CMK (cell line): ENCODE measurements at places on chromosomes 4 and X.

DNA sequence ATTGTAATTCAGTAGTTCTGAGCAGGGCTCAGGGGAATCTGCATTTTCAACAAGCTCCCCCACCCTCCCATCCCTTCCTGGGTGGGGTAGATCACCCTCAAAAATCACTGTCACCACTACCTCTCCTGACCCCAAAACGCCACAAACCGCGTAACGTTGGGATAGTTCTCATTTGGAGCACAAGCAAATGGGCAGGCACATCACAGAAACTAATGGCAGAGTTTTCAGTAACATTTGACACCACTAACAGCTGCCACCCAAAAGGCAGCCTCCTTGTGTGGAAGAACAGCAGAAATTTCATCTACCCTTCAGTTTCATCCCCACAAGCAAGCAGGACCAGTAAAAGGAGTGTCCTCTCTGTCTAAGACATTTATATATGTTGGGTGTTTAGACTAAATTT is 132.7 kb downstream of the PALLD start:
- DNase-seq = no peak

- DNase-seq = no peak
Observed at GRCh38 chr4:40909363-40909876, 159.7 kb downstream of the NSUN7 start.

GRCh38 chr4:11338956-11339782 is 89.5 kb downstream of the HS3ST1 start:
- DNase-seq = no peak

DNA sequence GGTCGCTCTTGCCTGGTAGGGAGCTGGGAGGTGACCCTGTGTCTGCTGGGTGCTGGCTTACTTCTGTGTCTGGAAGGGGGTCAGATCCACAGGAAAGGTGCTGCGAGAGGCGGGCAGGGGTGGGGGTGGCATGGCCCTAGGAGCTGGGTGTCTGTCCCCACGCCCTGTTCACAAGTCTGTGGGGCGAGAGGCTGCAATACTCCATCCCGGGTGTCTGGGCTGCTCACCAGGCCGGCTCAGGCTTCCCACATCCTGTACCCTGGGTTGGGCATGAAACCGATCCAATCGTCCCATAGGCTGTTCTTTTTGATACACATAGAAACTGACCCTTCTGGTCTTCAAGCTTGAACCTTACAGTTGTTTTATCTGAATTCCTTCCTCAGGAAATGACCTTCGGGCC is 993 bp upstream of the CTAG2 start:
- no peak for DNase-seq

GRCh38 chr4:138647433-138647832 is 368.1 kb upstream of the NOCT start:
- DNase-seq = no peak

DNA sequence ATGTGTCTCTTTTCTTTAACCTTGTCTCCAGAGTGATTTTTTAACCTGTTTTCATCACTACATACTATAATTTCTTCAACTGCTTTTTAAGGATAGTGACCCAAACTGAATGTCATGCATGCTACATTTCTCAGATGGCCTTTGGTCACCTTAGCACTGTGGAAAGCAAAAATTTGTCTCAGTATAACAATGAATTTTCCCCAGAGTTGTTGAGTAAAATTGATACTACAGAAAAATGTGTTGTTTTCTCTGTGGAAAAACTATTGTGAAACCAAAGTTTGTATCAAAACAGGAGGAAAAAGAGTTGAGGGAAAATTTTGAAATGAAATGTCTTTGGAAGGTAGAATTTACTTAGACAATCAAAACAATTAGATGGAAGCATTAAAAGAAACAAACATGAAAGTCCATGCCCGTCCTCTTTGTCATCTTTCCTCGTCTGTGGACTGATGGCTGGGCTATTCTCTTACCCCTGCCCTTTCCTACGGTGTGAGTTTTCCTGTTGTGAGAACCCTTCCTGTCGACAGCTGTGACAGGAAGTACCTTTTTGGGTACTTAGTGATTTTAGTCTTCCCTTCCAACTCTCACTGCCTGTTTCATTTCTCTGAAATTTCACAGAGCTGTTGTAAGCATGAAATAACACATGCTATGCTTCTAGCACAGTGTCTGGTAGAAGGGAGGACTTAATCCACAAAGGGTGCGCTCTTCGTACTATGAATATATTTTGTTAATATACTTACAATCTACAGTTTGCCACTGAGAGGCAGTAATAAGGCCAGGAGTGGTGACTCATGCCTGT is 50.8 kb downstream of the LRP2BP start:
- no peak for DNase-seq

GRCh38 chr4:105386012-105386411 is 87.8 kb downstream of the PPA2 start:
- no peak for DNase-seq

DNA sequence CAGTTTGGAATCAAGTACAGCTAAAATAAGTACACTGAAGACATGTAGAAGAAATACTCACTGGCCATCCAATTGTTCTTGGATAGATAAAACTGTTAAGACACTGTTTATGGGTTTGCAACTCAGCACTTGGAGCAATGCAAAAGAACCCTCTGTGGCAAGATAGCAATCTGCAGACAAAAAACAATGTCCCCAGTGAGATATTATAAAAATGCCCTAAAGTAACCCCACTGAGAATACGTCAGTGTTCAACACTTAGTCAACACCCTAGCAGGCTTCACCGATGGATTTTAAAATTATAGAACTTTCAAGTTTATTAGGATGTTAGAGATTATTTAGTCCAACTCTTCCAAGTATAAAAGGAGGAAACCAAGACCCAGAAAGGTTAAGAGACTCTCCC is 47.5 kb upstream of the NDP start:
- no peak for DNase-seq

- no peak for DNase-seq
Observed at GRCh38 chrX:65607070-65607742, 60.2 kb upstream of the MSN start.

GRCh38 chr4:130067419-130067818 is 971.5 kb downstream of the C4orf33 start:
- no peak for DNase-seq

- DNase-seq = no peak
Observed at GRCh38 chrX:47191806-47192401, 1.7 kb upstream of the UBA1 start.

- no peak for DNase-seq
Observed at GRCh38 chrX:138638996-138639395, 72.5 kb downstream of the FGF13 start.

DNA sequence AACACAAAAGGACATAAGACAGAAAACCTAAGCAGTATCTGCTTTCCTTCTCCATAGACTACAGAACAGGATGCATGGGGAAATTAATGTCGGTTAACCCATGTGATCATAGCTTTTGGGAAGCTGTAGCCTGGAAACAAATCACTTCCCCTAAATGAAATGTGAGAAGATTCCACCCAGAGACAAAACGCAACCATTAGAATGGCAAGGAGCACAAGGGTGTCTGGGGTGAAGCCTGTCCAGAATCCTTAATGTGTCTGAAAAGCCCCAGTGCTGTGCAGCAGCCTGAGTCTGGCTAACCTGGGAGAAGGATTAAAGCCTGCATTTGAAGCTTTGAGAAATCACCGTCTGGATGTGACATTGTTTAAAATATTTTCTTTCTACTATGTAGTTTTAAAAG is 213.3 kb downstream of the ANKRD50 start:
- DNase-seq = no peak

- peak; percentile 47 for DNase-seq
Observed at GRCh38 chr4:142645475-142646108, 200.5 kb downstream of the INPP4B start.

GRCh38 chrX:119871245-119871598 is 311 bp downstream of the RNF113A start:
- DNase-seq = no peak

DNA sequence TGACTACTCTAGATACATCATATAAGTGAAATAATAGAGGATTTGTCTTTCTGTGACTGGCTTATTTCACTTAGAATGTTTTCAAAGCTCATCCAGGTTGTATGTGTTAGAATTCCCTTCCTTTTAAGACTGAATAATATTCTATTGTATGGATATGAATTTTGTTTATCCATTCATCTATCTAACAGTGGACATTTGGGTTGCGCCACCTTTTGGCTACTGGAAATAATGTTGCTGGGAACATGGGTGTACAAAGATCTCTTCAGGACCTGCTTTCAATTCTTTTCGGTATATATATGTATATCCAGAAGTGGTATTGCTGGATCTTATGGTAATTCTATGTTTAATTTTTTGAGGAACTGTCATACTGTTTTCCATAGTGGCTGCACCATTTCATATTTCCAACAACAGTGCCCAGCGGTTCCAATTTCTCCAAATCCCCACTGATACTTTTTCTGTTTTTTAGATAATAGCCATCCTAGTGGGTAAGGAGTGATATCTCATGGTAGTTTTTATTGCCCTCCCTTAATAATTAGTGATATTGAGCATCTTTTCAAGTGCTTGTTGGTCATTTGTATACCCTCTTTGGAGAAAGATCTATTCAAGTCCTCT is 3.4 kb upstream of the SCD5 start:
- DNase-seq = no peak

- DNase-seq = no peak
Observed at GRCh38 chr4:14644580-14645282, 357.6 kb upstream of the CPEB2 start.

DNA sequence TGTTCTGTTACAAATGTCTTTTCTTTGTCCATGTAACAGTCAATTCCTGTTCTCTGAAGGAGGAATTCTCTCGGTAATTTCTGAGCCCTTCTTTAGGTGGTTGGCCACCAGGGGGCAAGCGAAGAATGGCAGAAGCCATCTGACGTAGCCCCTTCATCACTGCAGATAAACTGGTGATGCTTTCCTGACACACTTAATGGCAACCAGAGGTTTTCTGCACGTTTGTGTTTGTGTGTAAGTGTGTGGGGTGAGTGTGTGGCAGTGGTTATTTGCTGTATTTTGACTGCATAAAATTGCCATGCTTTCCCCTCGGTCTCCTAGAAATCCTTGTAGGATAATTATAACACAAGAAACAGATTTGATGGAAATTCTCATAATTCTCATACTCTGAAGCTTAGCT is 64.8 kb upstream of the STOX2 start:
- peak; percentile 32 for DNase-seq

DNA sequence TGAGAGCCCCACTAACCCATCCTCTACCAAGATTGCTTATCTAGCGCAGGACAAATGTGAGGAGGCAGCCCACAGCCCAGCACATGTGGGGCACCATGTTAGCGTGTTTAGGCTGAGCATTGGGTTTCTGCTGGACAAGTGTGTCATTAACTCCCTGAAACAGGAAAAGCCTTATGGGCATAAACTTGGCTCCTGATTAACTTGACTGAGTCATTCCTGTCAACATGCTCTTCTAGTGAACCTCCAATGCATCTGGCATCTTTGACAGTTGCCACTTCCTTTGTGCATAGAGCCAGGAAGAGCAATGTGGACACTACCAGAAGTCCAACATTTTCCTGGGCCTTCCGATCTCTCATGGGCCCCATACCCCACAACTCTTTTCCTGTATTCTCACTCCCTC is 2.5 kb downstream of the SPIN2A start:
- no peak for DNase-seq

DNA sequence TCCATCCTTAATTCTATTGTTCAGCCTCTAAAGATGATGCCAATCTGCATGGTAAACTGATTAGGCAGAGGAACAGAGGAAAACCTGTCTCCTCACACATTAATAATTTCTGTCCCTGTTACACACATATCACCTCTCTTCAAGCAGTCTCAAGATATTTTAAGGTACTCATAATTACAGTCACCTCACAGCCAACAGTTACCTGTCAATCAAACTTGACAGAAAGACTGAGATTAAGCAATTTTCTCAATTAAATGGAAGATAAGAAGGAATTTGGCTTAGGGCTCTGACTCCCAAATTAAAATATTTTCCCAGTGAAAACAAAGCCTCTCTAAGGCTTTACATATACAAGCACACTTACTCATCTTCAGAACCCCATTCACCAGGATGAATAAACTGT is 85.2 kb downstream of the MAPK10 start:
- DNase-seq = no peak

DNA sequence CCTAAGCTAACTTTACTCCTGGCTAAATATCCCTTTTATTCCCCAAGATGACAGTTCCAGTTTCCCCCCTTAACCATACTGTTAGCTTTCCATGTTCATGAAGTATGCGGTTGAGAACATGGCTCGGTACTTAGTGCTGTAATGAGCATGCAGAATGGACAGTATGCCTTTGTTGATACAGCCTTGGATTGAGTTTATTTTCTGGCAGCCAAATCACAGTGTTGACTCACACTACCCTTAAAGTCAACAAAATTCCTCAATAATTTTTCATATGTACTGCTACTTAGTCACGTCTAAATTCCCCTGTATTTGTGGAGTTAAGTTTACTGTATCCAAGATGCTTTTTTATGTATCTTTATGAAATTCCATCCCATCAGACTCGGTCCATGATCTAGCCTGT is 1.4 kb upstream of the VEGFC start:
- no peak for DNase-seq

DNA sequence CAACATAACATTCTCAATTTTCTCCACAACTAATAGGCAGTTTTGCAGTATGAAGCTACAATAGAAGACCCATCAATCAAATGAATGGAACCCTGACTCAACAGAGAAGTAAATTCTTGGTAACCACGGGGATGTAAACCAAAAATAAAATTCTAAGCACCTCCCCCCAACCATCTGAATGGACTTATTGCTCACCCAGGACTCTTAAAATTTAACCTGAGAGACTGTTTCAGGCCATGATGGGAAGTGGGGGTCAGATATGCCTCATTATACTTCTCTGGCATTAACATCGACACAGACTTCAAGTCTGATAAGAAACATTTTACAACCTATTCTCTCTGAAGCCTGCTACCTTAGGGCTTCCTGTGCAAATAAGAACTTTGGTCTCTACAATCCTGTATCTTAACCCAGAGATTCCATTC is 620.9 kb downstream of the TLL1 start:
- DNase-seq = no peak

DNA sequence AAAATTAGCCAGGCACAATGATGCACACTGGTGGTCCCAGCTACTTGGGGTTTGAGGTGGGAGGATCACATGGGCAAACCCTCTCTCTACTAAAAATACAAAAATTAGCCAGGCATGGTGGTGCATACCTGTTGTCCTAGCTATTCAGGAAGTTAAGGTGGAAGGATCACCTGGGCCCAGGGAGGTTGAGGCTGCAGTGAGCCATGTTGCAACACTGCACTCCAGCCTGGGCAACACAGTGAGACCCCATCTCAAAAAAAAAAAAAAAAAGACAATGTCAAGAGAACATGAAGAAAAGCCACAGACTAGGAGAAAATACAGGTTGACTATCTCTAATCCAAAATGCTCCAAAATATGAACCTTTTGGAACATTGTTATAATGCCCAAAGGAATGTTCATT is 153.8 kb downstream of the NEK1 start:
- DNase-seq = no peak

DNA sequence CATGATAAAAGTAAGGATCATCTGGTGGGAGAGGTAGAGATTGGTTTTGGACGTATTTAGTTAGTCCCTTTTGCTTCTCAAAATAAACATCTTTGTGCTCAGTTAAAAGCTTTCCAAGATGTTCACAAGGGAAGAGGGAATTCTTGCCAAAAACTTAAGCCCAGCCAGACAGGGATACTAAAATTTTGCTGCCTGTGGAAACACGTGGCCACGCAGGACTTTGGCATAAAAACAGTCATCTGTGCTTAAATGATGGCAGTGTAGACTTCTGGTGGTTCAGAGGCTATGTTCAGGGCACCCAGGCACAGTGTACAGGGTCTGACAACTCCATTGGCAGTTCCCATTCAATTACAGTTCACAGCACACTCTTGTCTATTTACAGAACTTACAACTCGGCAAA is 93.2 kb upstream of the JADE1 start:
- DNase-seq = no peak

- no peak for DNase-seq
Observed at GRCh38 chr4:68572653-68573170, 3.4 kb downstream of the UGT2B17 start.

- DNase-seq = no peak
Observed at GRCh38 chr4:99540277-99540939, 23.4 kb downstream of the TRMT10A start.
